ENCODE measurements at places on chromosomes 2 and 18. TPM values are rescaled to one million over a fixed set of nuclear protein-coding genes. Genes with fewer than 3 reads are reported as not detected.

DNA sequence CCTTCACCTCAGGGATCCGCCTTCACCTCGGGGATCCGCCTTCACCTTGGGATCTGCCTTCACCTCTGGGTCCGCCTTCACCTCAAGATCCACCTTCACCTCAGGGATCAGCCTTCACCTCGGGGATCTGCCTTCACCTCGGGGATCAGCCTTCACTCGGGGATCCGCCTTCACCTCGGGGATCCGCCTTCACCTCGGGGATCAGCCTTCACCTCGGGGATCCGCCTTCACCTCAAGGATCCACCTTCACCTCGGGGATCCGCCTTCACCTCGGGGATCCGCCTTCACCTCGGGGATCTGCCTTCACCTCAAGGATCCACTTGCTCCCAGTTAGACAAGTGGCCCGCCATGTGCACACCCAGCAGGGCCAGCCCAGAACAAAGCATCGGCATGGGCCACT, 7.3 kb downstream of the KIF1A start:
- DNase-seq: no peak

DNA sequence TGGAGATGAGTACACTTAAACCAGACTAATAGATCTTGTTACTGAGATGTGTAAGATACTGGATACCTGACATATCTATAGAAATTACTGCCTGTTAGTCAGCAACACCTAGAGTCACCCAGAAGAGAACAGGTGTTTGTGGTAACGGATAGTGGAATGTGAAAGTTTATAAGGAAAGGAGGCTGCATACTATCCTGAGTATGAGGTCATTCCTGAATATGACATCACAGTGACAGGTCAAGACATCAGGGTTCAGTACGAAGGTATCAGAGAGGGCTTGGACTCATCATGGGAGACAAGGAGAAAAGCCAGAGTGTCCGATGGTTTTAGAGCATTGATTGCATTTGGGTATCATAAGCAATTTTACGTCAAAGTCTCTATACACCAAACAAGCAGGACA, 55.3 kb downstream of the ABCA12 start:
- DNase-seq: no peak

GRCh38 chr2:159051661-159052060, 83.2 kb downstream of the TANC1 start:
- DNase-seq: no peak

DNA sequence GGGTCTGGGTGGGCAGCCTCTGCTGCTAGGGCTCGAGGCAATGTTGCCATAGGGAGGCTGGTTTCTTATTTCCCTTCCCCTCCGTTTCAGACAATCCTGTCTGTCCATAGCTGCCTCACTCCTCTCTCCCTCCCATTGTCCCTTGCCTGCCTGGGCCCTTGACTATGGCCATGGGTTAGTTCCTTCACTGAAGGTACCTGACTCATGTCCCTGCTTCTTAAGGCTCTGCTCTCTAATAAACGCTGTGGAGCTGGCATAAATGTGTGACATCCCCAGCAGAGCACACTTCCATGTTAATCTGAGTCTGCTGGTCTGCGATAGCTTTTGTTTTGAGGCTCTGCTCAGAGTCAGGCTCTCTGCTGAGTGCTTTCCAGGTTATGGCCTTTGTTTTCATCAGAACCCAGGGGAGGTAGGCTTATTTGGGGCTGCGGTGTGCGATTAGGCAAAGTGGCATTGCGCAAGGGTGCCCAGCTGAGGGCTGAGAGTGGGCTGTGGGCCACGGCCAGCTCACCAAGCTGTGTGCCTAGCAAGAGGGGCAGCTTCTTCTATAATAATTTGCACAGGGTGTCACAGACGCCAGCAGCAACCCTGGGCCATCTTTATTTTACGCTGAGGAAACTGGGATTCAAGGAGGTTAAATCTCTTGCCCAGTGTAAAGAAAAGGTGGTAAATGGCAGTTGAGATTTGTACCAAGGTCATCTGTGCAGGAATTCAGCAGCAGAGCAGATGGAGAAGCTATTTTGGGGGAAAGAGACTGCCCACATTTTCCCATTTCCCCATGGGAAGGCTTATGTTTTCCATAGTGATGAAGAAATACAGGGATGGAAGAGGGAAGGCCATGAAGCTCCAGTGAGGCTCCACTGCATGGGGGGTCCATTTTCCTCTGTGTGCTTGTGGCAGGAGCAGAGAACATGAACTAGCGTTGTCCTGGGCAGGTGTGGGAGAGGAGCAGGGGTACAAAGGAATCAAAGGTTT, 25.6 kb downstream of the MRPL33 start:
- DNase-seq: no peak

GRCh38 chr18:293536-293935, 25.7 kb upstream of the THOC1 start:
- DNase-seq: no peak

The KCNF1 gene
- total RNA-seq: 1.1 TPM

DNA sequence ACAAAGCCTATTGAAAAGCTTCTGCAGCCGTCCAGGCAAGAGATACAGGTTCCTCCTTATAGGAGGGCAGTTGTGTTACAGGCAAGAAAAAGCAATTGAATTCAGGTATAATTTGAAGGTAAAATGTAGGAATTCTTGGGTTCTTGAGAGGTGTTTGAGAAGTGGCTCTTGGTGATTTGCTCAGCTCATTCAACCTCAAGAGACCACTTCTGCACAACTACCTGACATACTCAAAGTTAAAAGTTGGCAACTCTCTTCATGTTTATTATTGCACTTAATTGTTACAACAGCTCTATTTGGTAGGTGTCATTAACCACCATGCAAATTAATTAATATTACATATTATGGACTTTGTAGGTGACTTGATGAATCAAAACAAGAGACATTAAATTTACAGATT, 753.2 kb downstream of the ADCYAP1 start:
- DNase-seq: no peak

- no peak for DNase-seq
These were observed 154.5 kb downstream of the SMAD2 start for GRCh38 chr18:47775961-47776360.

DNA sequence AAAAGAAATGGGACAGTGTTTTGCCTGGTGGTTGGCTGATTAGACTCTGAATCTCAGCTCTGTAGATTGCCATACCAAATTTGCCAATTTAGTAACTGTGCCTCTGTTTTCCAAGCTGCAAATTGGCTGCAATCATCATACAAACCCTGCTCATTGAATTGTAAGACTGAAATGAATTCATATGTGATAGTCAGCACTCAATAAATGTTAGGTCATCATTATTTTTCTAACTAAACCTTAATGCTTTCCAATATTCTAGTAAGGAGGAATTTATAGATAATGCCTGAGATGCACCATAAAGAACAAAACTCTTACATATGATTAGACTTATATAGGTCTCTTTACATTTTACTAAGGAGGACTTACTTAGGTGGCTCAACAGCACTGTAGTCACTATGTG, 85.3 kb downstream of the DNER start:
- DNase-seq: no peak

DNA sequence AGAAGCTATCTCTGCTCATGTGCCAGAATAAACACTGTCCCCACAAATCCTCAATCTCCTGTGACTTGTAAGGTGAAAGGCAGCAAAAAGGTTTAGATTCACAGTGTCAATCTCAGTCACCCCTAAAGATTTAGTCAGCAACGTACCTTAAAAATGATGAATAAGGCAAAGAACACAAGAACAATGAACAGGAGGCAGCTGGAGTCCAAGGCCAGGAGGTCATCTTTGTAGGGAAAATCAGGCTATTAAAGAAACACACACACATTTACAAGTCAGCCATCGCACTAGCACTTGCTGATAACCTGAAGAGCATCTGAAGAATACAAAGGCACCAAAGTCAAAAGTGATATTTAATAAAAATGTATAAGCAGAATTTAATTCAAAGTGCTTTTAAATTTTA, 16.6 kb downstream of the LAPTM4A start:
- DNase-seq: no peak

GRCh38 chr2:55555977-55556376, 36.5 kb downstream of the CFAP36 start:
- no peak for DNase-seq

The MATN3 gene
- total RNA-seq: 1.3 TPM

Measured in neural crest cell (in vitro differentiated cells).